ENCODE measurements at places on chromosomes 11 and 22. TPM values are rescaled to one million over a fixed set of nuclear protein-coding genes. Genes with fewer than 3 reads are reported as not detected.

DNA sequence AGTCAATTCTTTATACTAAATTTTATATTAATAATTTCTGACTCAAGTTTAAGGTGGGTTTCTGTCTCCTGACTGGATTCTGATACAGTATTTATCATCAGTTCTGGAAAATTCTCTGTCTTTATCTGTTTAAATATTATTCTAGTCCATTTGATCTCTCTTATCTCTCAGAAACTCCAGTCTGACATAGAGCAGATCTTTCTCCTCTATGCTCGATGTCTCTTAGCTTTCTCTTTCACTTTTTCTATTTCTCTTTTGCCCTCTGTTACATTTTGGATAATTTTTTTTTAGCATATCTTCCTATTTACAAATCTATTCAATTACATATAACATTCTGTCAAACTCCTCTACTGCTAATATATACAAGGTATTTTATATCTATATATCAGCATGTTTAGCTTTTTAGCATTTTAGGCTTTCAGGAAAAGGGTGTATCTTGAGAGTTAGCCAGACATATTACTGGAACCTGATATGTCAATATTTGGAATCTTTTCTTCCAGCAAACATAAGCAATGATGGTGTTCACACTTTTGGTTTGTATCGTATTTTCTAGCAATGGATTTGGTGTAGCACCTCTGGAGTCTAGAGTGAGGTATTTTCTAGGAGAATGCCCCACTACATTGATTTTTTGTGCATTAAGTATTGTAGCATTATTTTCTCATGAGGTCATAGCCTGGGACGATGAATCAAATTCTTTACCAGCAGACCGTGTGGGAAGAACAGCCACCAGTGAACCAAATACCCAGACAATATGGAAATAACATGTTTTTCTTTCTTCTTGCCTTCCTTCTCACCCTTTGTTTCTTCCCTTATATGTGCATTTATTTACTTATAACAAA, 4.1 kb upstream of the NNMT start:
- H3K27ac ChIP-seq = peak overlapping the region; percentile 11
- peaks cover 4% of the 10 kb centered on the region for H3K36me3 ChIP-seq
- no peak for DNase-seq
- peaks cover 26% of the 10 kb centered on the region for H3K4me1 ChIP-seq

DNA sequence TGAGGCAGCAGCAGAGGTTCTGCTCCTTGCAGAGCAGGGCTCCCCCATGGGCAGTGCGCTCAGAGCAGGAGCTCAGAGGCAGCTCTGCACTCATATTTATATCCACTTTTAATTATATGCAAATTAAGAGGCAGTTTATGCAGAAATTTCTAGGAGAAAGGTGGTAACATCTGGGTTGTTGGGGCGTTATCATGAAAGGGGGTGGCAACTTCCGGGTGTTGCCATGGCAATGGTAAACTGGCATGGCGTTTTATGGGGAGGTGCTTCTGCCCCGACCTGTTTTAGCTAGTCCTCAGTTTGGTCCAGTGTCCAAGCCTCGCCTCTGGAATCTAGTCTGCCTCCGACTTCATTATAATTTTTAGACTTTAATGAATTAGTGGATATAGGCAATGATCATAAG, 1191.7 kb downstream of the TBC1D22A start:
- H3K27ac ChIP-seq = no peak overlapping the region
- DNase-seq = peak; percentile 22
- no peaks in the 10 kb centered on the region for H3K27me3 ChIP-seq
- no peaks in the 10 kb centered on the region for H3K36me3 ChIP-seq

DNA sequence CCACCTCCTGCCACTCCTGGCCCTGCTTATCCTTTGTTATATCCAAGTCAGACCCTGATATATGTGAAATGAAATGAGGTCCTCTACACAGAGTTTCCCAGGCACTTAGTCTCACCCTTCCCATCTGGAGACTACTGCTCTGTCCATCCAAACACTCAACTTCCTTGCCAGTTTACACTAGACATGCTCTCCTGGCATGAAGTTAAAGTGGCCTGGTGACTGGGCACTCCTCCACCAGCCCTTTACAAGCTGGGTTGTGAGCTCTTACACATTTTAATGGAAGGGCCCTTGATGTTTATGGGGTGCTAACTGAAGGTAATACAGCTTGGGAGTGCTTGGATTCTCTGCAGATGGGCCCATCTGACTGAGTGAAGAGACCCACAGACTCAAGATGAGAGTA, 216.1 kb upstream of the NARS2 start:
- H3K4me3 ChIP-seq = no peak overlapping the region
- peaks cover 19% of the 10 kb centered on the region for H3K4me1 ChIP-seq
- DNase-seq = no peak
- no peak overlapping the region for H3K27ac ChIP-seq
- H3K36me3 ChIP-seq = peaks cover 38% of the 10 kb centered on the region
- H3K27me3 ChIP-seq = no peaks in the 10 kb centered on the region

- DNase-seq = no peak
- H3K36me3 ChIP-seq = no peaks in the 10 kb centered on the region
- H3K4me3 ChIP-seq = peak overlapping the region; percentile 62
- peaks cover 13% of the 10 kb centered on the region for H3K27me3 ChIP-seq
- H3K4me1 ChIP-seq = peaks cover 14% of the 10 kb centered on the region
These were observed 15.9 kb upstream of the GLYATL1 start for GRCh38 chr11:58923300-58923788.

- H3K36me3 ChIP-seq = no peaks in the 10 kb centered on the region
- no peak overlapping the region for H3K27ac ChIP-seq
- H3K27me3 ChIP-seq = peaks cover 21% of the 10 kb centered on the region
- peaks cover 4% of the 10 kb centered on the region for H3K4me1 ChIP-seq
- DNase-seq = no peak
These were observed 92.6 kb downstream of the ENTHD1 start for GRCh38 chr22:39800790-39801520.

DNA sequence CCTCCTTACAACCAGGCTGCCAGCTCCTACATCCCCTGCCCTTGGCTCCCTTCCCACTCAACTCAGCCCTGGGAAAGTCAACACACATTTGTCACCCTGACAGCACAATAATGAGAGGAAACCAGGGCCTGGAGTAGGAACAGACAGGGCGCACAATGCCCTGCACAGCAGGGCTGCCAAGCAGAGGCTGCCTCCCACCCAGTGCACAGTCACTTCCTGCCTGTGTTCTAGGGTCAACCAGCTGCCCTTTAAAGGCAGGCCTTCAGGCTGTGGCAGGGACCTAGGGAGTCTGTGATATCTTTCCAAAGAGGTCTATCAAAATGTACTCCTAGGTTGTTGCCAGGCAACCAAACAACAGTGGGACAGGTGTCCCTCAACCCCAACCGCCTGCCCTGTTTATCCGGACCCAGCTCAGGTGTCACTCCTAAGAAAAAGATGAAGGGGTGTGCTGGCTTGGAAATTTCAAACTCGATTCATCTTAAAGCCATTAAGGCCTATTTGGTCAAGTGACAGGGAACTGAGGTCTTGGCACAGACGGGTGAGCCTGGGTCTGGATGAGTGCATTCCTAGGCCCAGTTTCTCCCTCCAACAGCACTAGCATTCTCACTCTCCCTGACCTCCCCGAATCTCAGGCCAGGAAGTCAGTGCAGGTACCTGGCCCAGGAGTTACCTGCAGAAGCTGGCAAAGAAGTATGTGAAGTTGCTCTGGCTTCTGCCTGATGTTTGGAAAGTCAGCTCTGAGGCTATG, 110.3 kb upstream of the PITPNB start:
- no peak overlapping the region for H3K27ac ChIP-seq
- peaks cover 33% of the 10 kb centered on the region for H3K4me1 ChIP-seq
- no peaks in the 10 kb centered on the region for H3K36me3 ChIP-seq
- DNase-seq = no peak

DNA sequence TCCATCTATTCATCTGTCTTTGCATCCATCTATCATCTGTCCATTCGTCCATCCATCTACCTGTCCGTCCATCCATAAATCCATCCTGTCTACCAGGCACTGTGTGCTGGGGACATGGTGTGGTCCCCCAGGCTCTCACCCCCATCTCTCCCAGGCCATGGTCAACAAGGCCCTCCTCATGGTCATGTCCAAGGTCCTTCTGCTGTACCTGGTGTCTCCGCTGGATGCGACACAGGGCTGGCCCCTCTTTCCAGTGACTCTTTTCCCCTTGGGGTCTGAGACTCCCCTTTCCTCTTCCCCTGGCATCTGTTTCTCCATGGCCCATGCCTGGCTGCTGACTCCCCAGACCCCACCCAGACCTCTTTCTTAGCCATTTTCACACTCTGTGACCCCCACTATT, 4.5 kb downstream of the IGLL1 start:
- H3K27me3 ChIP-seq = peaks cover 7% of the 10 kb centered on the region
- H3K36me3 ChIP-seq = peaks cover 4% of the 10 kb centered on the region
- DNase-seq = no peak
- H3K4me1 ChIP-seq = peaks cover 5% of the 10 kb centered on the region
- no peak overlapping the region for H3K27ac ChIP-seq

DNA sequence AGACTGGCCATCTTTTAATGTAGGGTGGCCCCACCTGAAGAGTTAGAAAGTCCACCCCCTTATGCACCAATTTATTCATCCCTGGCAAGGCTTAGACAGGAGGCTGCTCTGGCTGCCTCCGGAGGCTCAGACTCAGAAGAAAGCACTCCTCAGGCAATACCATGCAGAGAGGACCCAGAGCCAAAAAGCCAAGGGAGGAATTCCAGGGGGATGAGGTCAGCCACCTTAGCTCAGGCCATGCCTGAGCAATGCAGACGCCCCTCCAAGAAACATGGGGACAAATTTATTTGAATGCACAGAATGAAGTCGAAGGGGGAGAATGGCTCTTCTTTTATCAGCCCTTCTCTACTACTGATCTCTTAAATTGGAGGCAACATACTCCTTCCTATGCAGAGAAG, 39.7 kb upstream of the GLYAT start:
- no peaks in the 10 kb centered on the region for H3K27me3 ChIP-seq
- DNase-seq = no peak
- H3K36me3 ChIP-seq = no peaks in the 10 kb centered on the region
- no peak overlapping the region for H3K27ac ChIP-seq

The SERHL2 gene
- total RNA-seq = 2.8 TPM

The CALCA gene
- total RNA-seq = 0.86 TPM

The DBX1 gene
- 0.36 TPM for total RNA-seq

All from type B pancreatic cell (in vitro differentiated cells).